ENCODE measurements at places on chromosomes 4 and X.

DNA sequence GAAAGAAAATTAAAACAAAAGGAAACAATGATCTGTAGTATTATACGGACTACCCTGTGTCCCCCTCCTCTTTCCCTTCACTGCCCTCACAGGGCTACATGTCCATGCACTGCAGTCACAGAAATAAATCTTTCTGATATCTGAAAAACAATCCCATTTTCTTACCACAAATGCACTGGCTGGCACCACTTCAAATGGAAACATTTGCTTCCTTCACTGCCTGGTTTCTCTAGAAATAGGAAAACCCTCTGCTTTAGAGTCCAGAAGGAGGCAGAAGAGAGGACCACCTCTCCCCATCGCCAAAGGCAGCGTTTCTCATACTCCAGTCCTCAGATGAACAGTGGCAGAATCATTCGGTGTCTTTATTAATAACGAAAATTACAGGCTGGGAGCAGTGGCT, 98.2 kb downstream of the GRIA3 start:
- DNase-seq, result no peak

DNA sequence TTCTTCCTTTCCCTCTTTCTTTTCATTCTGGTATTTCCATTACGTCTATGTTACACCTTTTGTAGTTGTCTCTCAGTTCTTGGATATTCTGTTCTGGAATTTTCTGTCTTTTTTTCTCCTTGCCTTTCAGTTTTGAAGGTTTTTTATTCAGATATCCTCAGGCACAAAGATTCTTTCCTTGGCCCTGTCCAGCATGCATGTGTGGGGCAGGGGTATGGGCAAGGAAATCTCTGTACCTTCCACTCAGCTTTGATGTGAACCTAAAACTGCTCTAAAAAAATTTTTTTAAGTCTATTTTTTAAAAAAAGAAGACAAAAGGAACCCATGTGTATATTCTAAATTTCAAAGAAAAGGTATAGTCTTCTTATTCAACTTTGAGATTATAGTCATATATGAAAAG, 180.5 kb downstream of the SOWAHB start:
- no peak for DNase-seq

DNA sequence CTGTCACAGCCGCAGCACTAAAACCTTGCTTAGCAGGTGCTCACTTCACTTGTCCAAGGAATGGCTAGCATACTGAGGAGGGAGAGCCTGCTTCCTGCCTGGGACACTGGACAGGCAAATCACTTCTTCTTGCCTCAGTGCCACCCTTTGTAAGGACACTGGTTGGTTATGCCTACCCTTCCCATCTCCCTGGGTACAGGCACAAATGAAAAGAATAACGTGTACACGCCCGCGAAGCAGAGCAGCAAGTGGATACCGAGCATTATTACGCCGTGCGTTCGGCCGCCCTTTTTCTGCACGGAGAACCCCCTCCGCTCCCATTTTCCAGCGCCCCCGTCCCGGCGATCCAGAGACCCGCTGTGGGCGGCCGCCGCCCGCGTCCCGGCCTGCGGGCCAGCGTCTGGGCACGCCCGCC, 338 bp upstream of the KLHL2 start:
- peak; percentile 14 for DNase-seq

DNA sequence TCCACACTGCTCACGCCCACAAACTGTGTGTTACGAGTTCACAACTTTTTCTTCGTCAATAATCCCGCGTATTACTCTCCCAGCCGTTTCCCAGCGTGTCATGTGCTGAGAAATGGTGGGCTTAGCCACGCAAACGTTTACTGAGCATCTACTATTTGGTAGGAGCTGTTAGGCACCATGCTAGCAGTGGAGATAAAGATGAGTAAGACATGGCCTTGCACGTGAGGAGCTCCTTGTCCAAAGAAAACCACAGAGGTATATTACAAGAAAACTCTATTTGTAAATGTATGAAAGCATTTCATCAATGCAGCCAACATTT, 821 bp upstream of the TMEM128 start:
- no peak for DNase-seq

DNA sequence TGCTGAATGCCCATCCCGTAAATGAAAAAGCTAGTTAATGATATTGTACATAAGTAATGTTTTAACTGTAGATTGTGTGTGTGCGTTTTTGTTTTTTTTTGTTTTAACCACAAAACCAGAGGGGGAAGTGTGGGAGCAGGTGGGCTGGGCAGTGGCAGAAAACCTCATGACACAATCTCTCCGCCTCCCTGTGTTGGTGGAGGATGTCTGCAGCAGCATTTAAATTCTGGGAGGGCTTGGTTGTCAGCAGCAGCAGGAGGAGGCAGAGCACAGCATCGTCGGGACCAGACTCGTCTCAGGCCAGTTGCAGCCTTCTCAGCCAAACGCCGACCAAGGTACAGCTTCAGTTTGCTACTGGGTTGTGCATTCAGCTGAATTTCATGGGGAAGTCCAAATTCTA, at the start of gene SPP1:
SPP1 (plus strand) TSS at position 249 of the 400 bp plus-strand sequence. CDS start 1,182 bp downstream, outside the sequence.
- DNase-seq, result no peak

DNA sequence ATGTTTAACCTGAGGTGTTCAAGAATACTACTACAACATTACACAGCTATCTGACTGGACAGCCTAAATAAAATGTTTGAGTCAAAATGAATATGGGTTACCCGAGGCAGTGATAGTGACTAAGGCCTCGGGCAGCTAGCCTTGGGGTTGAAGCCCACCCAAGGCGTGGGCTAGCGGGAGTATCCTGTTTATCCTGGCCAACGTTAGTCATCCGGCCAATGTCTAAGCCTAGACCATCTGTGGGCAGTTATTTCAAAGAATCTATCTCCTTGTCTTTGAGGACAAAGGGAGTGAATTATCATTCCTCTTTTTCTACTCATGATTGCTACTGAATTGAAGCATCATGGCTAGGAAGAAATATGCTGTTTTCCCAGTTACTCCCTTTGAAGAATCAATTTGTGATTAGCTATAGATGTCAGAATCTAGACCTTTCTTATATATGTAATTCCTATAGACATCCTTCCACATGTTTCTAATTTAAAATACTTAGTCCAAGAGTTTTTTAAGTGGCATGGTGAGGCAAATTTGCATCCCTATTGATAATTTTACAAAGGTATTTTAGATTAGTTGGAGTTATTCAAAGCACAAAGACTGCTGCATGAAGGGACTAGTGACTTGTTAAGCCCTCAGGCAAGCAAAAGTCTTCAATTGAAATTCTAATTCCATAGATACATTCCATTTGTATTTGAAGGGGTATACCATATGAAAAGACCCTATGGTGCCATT, 6.0 kb upstream of the PDGFC start:
- DNase-seq, result no peak

- DNase-seq, result no peak
These were observed 13.1 kb upstream of the SULT1B1 start for GRCh38 chr4:69773484-69773883.

GRCh38 chr4:126470862-126471261, 1156.1 kb downstream of the FAT4 start:
- no peak for DNase-seq

DNA sequence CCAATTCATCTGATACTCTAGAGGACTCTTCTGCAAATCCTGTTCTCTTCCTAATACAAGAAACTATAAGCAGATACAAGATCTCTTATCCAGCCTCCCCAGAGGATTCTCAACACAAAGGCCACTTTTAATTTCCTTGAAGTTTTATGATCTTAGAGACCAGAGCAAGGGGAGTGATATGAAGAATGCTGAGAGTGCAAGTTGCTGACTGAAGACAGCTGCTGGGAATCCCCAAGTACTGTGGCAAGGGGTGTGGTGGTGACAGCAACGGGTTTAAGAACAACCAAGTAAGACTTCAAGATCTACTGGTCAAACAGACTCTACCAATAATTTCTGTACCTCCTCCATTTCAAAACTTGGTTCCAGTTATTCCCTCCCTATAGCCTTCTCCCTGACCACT, 7.0 kb downstream of the AMMECR1 start:
- DNase-seq, result no peak

DNA sequence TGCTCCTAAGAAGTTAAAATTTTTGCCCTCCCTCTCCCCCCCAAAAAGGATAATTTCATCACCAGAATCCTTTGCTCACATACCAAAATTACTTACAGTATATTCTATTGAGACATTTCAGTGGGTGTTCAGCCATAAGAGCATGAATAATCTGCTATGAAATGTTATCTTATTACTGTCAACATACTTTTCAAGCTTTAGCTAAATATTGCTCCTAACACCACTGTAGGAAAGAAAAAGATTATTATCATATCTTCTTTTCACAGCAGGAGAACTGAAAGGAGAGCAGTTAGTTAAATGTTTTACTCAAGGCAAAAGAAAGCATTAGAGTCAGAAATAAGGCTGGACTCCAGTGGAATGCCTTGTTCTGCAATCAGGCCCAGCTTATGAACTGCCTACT, 231.0 kb upstream of the GYPA start:
- DNase-seq, result no peak

DNA sequence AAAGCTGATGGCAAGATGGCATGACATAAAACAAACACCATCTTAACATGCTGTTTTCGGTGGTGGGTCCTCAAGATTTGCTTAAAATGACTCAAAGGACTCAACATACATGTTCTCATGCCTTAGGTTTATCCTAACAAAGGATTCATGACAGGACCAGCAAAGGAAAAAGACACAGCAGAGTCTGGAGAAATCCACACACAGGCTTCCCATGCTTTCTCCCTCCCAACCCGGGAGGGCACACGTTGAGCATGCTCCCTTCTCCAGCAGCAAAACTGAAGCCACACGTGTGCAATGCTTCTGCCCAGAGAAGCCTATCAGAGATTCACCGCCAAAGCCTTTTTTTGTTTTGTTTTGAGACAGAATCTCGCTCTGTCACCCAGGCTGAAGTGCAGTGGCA, 39.9 kb downstream of the SAT1 start:
- no peak for DNase-seq

GRCh38 chr4:2361366-2362265, 56.8 kb downstream of the ZFYVE28 start:
- DNase-seq, result peak; percentile 96

GRCh38 chr4:108646706-108647105, 3.7 kb upstream of the OSTC start:
- no peak for DNase-seq

DNA sequence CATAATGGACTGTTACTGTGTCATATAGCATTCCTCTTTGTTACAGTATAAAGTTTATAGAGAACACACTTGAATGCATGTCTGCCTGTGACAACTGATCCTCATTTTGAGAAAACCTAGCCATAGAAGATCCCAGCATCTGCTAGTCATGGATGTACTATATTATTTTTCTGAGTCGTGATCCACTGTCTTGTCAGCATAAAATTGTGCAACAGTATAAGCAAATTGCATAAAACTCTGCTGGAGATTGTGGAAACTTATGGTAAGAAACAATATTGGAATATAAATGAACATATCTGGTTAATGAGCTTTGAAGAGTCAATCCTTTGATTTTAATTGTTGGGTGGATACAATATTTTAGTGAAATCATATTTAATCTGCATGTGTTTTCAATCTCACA, 3.6 kb downstream of the NEIL3 start:
- no peak for DNase-seq

- DNase-seq, result no peak
These were observed 26.9 kb downstream of the AFF1 start for GRCh38 chr4:86961605-86962295.

DNA sequence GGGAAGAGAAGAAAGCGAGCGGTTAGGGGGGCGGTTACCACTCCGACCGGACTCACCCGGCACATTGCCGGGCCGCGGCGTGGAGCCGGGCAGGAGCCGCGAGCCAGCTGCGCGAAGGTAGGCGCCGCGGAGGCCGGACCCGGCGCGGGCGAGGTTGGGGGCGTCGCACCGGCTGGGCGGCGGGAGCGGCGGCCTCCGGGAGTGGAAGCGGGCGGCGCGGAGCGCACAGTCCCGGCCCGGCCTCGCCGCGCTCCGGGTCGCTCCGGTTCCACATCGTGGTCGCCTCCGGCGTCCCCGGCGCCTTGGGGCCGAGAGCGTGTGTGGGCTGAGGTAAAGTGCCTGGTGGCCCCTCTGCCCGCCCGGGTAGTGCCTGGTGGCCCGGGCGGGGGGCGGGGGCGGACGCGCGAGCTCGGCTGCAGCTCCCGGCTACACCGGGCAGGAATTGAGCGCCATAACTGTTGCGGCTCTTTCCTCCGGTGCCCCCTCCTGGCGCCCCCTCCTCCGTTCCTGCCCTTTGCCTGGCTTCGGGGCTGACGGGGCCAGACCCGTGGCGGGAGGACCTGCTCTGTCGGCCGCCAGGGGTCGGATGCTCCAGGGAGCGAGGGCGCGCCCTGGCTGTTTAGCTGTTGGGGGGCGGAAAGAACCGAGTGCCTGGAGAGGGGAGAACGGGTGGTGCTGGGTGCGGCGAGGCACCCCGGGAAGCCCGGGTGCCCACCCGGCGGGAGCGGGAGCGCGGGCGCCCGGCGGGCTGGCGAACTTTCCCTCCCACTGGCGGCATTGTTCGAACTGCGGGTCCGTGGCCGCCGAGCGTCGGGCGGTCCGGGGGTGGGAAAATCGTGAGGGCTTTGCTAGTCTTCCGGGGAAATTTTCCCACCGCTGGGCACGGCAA, 626 bp downstream of the JADE3 start:
- DNase-seq, result no peak

GRCh38 chr4:8605289-8605688, 12.7 kb downstream of the CPZ start:
- no peak for DNase-seq

DNA sequence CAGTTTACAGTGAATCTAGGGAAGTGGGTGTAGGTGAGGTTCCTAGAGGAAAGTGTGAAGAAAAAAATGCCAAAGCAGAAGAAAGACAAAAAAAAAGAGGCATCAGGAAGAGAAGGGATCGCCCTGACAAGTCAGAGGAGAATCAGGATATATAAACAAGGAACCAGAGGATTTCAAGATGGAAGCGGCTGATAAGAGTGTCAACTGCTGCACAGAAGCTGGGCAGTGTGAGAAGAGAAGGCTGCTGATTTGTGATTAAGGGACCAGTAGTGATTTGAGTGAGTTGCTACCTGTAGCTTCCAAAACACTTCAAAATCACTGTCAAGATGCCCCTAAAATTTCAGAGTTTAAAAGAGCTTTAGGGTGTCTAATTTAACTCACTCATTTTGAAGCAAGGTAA, 258.2 kb downstream of the PPP3CA start:
- DNase-seq, result no peak

DNA sequence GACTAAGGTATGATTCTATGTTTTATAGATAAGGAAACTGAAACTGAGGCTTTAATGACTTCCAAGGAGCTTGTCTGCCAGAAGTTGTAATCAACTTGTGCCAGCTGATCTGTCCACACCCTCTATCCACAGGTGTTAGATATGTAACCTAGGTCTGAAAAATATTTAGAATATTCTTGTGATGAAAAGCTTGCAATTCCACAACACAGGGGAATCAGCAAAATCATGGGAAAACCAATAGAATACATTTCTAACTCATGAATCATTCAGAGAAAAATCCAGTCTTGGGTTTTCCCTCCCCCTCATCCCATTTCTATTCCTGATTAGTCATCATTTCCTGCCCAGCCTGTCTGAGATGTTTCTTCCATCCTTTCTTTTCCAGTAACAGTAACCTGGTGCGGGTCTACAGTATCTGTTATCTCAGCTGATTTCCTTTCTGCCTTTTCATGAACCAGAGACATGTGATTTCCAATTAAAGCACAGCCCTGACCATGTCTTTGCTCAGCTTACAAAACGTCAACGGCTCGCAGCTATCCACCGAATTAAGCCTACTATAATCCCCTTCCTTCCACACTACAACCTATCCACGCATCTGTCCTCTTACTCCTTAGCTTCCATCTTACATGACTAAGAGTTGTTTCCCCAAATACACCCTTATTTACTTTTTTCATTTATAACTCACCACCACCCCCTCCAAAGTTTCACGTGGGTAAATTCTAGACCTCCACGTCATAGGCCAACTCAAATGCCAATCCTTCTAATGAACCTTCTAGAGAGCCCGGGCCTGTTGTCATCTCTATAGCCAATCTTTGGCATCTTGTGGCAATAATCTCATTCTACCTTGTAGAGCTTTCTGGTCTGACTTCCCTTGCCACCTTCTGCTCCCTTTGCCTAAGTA, 961 bp upstream of the NOCT start:
- no peak for DNase-seq

Data from cerebellar nuclear complex (tissue), 1 donor.